Suppressor macrophage treated with lipopolysaccharide for 1 hour (primary cell): ENCODE measurements at places on chromosomes 1 and 21.
A peak's percentile ranks its signal among the peaks of the same experiment; 100 is the strongest.

GRCh38 chr1:18693256-18694098 is 62.8 kb downstream of the PAX7 start:
- DNase-seq = peak; percentile 13

DNA sequence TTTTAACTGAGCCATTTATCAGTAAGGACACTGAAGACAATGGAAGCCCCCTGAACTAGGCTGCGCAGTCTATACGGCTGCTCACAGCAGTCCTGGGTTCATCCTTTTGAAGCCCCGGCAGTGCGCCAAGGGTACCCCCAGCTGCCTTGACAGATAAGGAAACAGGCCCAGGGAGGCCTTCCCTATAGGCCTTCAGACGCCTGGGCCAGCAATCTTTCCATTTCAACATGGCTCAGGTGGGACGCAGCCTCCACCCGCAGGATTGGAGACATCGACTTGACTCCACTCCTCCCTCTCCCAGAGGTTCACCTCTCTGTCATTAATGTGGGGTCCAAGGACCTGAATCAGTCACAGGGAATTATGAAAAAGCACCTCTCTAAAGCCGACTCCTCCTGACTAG is 2.8 kb upstream of the LYPD8 start:
- DNase-seq = no peak

DNA sequence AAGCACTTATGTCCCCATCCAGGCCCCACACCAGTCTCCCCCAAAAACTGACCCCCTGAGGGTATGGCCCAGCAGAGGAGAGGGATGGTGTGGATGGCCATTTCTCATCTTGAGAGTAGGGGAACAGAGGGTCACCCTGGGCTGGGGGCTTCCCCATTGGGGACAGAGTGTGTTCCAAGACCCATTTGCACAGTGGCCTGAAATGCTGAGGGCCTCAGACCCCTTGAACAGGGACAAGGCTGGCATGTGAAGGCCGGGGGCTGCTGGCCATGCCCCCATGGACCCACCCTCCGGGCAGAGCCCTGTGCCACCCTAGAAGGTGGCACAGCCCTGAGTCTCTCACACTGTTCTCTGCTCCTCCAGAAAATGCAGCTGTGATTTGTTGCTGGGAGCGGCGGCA is 8.0 kb downstream of the CTRC start:
- no peak for DNase-seq

DNA sequence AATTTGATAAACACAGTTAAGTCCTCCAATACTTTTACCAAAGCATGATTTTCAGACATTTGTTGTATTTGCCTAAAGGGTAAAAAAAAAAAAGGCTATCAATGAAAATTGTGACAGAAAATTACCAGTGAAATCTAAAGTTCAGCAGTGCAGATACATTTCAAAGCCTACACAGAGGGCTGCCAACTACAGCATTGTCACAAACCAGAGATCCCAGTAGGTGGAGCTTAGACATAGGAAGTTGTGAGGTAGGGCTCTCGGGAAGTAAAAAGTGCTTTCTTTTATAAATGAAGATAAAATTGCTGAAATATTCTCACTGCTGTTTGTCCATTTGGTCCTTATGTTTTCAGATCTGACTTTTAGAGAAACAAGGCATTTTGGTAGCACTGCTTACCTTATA is 123.0 kb downstream of the DYRK1A start:
- no peak for DNase-seq

DNA sequence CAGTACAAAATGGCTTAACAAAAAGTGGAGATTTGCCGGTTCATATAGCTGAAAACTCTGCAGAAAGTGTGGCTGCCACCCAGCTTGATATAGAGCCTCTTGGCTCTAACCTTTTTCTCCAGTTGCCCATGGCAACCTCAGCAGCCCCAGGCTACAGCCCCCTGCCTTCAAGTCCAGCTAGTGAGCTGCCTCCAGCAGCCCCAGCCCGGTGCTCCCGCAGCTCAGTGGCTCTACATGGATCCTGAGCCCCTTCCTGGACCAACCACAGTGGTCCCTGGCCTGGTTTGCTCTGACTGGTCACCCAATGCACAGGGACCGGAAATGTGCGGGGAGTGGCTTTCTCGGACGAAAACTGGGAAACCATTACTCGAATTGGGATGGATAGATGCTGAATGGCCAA is 13.3 kb upstream of the ATF3 start:
- no peak for DNase-seq

DNA sequence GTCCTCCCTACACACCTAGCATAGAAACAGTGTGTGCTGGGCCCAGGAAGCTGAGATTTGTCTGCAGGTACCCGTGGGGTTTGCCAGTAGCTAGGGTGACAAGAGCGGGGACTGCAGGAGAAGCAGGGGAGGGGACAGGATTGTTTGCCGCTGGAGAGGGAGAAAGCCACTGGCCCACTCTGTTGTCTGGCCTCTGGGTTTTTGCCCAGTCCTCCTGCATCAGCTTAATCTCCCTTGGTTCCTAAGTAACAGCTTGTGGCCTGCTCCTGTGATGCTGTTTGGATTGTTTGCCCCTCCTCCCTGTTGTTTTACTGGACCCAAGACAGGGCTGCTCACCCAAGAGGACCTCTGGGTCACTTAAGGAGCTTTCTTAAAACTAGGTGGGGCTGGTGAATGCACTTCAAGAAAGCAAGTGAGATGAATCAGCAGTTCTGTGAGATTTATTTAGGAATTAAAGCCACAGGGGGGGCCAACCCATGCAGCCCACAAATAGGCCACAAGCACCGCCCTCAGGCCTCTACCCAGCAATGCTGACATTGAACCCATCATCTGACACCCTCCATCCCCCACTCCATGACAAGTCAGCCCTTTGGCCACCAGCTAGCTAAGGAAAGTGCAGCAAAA is 142.8 kb downstream of the ZZZ3 start:
- no peak for DNase-seq

DNA sequence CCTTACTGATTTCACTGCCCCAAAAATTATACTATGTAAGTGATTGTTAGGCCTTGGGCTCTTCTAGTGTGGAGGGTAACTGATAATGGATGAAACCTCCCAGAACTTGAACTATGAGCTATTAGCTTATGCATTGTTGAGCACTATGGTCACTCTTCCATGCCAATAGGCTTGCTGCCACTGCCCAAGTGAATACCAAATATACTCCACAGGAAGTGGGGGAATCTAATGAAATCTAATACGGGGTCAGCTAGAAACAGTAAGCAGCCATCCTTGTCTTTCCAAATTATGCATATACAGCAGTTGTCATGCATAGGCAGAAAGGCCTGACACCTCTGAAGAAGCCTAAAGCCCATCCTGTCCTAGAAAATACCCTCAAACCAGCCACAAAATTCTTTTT is 198.7 kb upstream of the PTBP2 start:
- no peak for DNase-seq

DNA sequence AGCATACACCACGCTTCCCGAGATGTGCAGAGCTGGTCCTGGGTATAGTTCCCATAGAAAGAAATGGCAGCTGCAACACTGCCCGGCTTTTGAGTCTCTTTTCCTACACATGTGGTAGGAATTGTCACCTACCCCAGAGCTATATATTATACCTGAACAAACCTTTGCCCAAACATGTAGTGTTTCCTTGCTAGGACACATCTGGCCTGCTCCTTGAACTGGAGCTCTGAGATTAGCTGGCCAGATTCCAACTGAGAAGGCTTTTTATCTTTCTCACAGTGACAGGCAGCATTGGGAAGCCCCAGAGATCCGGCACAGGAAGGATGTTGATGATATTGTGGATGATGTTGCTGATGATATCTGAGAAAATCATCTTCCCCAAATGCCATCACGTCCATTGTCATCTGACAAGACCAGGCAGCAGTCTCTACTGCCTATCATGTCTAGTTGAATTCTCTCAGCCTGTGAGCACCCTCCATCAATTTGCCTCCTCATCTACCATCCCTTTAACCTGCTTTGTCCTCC is 115.0 kb upstream of the SMYD2 start:
- DNase-seq = no peak

DNA sequence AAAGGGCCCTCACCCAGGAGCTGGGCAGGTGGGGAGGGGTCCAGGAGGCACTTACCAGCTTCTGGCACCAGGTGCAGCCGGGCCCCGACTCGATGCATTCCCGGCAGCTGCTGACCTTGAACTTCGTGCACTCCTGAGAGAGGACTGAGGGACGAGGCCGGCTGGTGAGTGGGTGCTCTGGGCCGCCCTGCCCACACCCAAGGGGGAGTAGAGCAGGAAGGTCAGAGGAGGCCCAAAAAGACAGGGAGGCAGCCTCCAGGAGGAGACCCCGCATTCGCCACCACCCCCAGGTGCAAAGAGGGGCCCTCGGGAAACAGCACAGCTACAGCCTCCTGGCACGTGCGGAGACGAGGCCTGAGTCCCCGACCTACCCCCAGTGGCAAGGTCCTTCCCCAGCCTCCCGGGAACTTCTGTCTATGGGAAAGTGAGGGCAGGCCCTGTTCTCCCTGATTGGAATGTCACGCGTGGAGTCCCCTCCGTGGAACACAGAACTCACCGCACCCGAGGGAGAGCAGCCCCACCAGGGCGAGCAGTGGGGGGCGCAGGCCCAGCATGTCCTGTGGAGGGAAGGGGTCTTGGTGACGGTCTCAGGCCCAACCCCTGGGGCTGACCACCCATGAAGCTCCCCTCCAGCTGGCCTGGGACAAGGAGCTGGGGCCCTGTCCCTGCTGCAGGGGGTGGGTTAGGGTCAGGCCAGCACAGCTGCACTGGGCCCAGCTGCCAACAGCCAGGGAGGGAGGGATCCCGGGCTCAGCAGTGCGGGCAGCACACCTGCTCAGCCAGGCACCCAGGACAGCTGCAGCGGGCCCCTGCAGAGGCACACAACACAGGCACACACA is 10.3 kb downstream of the ITGB2 start:
- no peak for DNase-seq

GRCh38 chr1:201633297-201633696 is 94.4 kb downstream of the NAV1 start:
- DNase-seq = no peak

- DNase-seq = no peak
Observed at GRCh38 chr1:66576645-66577044, 42.7 kb downstream of the SGIP1 start.

- no peak for DNase-seq
Observed at GRCh38 chr21:32728456-32728839, 635 bp upstream of the SYNJ1 start.

DNA sequence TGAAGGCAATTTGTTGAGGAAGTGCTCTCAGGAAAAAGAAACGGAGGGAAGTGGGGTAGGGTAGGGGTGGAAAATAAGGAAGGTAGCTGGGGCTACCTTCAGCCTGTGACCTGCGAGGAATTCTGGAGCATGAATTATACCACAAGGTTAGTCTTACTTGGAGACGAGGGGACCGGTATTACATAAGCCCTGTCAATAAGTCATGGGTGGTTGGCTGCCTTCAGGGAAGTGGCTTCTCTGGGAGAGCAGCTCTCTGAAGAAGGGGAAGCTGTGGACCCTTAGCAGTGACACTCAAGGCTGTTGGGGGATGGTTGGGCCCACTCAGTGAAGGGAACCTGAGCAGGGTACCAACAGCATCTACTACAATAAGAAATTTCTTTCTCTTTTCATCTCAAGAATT is 111.3 kb downstream of the TNFSF18 start:
- peak; percentile 41 for DNase-seq

DNA sequence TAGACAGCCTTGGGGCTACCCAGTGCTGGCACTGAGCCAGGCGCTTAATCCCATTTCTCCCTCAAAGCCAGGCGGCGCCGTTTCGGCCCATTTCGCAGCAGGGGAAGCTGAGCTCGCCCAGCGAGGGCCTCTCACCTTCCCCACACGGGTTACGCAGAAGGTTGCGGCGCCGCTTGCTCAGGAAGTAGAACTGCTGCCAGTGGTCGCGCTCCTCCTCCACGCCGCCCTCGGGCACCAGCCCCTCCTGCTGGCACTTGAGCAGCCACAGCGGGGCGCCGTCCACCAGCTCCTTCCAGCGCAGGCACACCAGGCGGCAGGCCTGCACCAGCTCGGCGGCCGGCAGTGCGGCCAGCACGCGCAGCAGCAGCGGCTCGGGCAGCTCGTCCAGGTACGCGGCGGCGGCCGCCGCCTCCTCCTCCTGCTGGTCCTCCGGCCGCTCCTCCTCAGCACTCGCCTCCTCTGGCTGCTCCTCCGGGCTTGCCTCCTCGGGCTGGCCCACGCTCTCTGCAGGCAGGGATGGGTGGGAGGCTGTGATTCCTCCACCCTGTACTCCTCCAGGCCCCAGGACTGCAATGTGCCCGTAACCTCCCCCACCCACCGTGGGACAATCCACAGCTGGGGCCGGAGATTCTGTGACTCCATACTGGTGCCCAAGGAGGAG is 3.8 kb downstream of the FBXO2 start:
- DNase-seq = peak; percentile 79

- no peak for DNase-seq
Observed at GRCh38 chr1:222547944-222548671, at the start of gene HHIPL2. Gene HHIPL2 (minus strand): TSS chr1:222548104. CDS start chr1:222548044, 60 bp downstream.

GRCh38 chr1:73868810-73869336 is 329.1 kb downstream of the LRRIQ3 start:
- no peak for DNase-seq

- DNase-seq = no peak
Observed at GRCh38 chr1:204293605-204294337, 66.0 kb downstream of the PLEKHA6 start.

GRCh38 chr1:48572646-48573258 is 100.7 kb upstream of the SPATA6 start:
- peak; percentile 28 for DNase-seq

GRCh38 chr1:163258181-163258580 is 55.5 kb upstream of the RGS5 start:
- DNase-seq = no peak

GRCh38 chr1:15262706-15263105 is 15.7 kb downstream of the FHAD1 start:
- DNase-seq = no peak

DNA sequence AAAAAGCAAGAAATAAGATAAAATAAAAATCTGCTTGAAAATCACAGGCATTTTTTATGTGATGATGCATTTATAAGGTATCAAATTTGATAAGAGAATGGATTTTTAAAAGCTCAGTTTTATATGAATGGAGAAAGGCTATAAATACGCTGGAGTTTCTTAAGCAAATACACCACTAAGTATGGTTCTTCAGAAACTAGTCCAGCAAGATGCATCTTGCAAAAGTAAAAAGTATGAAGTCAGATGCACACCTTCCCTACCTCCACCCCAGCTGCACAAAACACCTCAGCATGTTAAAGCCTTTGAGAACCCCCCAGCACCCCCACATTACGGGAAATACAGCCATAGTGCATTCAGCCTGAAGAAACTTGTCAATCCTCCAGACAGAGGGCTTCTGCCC is 143.1 kb upstream of the PROX1 start:
- DNase-seq = no peak

DNA sequence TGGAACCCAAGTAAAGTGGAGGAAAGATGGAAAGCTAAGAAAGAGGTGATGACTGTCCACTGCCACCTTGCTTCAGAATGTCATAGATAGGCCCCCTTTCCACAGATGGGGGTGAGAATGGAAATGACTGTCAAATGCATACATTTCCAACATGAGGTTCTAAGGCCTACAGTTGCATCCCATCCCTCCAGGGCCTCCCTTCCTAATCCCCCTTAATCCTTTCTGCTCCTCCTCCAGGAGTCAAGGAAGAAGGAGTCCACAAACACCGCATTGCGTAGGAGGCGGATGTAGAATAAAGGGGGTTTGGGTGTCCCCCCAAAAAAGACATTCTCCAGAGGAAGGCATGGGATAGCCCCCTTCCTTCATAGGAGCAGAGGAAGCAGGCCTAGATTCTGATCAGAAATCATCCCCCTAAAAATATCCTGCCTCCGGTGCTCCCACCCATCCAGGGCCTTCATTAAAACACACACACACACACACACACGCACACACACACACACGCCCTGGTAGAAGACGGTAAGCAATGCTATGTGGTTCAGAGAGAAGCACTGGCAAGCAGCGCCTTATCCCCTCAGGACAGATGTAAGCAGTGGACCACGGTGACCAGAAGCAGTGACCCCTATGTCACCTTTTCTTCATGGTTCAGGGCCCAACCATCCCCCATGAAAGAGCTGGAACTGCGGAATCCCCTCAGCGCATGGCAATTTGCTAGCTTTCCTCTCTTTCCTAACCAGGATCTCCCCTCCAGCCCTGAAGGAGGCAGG is 2.0 kb downstream of the SV2A start:
- DNase-seq = no peak
